ENCODE measurements at places on chromosomes 13 and 19. TPM values are rescaled to one million over a fixed set of nuclear protein-coding genes. Genes with fewer than 3 reads are reported as not detected.

Gene EVI5L
- polyA plus RNA-seq, result 14.5 TPM

Gene TEKTIP1
- polyA plus RNA-seq, result 1.2 TPM

Gene CD209
- 1.2 TPM for polyA plus RNA-seq

Gene KASH5
- polyA plus RNA-seq, result not detected

Gene TNPO2
- polyA plus RNA-seq, result 20.5 TPM
